ENCODE measurements at places on chromosomes 2 and 18. TPM values are rescaled to one million over a fixed set of nuclear protein-coding genes. Genes with fewer than 3 reads are reported as not detected.
A peak's percentile ranks its signal among the peaks of the same experiment; 100 is the strongest.

Gene GATA6
- 14.6 TPM for total RNA-seq

Gene CSRNP3
- total RNA-seq: not detected

Gene ITGA6
- total RNA-seq: 174 TPM

Gene C2orf78
- not detected for total RNA-seq

Gene SLC11A1
- not detected for total RNA-seq

Gene BMP10
- not detected for total RNA-seq

Gene SERPINB12
- not detected for total RNA-seq

DNA sequence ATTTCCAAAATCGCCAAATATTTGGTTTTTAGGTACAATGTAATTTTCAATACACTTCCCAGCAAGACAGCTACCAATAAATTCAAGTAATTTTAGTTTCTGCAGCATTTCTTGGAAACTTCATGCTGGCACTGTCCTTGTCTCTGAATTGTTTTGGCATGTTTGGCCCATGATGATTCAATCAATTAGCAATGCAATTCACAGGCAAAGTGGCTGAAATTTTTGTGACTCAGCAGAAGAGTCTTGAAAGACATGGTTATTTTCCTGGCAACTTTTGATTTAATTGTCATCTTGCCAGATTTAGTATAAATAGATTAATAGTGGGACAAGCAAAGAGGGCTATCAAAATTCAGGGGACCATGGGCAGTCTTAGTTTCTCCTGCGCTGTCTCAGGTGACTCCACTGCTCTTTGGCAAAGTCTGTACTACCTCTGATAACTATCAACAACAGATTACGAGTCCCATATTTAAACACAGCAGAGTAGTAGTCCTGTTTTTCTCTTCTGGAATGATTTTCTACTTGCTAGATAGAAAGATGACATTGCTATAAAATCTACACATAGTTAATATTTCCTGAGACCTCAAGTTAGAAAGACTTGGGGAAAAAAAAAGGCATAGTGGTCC lies 88.9 kb upstream of the CYP26B1 start:
- peak; percentile 76 for DNase-seq

- DNase-seq: no peak
These were observed 173.9 kb upstream of the ARL4C start for GRCh38 chr2:234670806-234671205.

GRCh38 chr2:69914164-69914949 lies 552 bp upstream of the MXD1 start:
- DNase-seq: peak; percentile 100

GRCh38 chr2:84373866-84374265 lies 85.2 kb downstream of the SUCLG1 start:
- DNase-seq: no peak

- no peak for DNase-seq
These were observed 88.7 kb downstream of the ADAM23 start for GRCh38 chr2:206531996-206532543.

- no peak for DNase-seq
These were observed 120.1 kb downstream of the CYP26B1 start for GRCh38 chr2:72027426-72028161.

DNA sequence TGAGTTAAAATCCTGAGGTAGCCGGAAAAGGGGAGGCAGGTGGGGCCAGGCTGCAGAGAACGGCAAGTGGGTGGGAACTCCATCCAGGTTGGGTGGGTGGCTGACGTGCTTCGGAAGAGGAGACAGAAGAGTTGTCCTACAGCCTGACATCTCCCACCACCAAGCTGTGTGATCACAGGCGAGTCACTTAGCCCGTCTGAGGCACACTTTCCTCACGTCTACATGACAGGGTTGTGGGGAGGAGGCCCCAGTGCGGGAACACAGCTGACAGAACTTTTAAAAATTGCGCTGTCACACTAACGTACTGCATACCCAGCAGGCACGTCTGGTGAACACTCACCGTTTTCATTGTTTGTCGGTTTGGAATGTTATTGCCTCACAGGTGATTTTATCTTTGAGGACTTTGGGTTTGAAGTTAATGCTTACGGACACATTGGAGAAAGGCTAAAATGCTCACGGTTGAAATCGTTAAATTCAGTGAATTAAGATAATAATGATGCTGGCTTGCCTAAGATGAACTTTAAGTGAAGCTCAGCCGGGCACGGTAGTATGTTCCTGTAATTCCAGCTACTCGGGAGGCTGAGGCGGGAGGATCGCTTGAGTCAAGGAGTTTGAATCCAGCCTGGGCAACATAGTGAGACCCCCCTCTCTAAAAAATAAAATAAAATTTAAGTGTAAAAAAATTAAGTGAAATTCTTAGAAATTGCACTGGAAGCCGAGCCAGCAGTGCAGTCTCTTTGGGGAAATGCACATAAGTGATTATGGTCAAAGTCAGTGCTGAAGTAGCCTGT lies 8.9 kb downstream of the EMILIN2 start:
- DNase-seq: no peak

GRCh38 chr2:183057333-183057985 lies 19.2 kb upstream of the NCKAP1 start:
- no peak for DNase-seq

DNA sequence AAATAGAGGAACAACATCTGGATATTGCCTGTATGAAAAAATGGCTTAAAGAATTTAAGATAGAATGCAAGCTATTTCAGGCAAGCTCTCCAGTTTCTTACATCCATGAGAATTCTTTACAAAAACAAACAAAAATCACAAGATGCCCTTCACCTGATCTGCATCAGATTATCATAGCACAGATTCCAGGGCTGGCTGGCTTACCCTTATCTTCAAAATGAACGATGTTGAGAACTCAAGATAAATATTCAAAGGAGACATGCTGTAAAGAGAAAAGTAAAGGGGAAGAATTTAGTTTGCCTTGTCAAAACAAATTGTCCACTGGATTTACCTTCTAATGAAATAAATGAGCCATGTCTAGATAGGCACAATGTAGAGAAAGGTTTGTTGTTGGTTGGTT lies 18.7 kb upstream of the SLC40A1 start:
- no peak for DNase-seq

GRCh38 chr2:181755181-181755580 lies 74.9 kb upstream of the NEUROD1 start:
- no peak for DNase-seq

GRCh38 chr2:239495791-239496233 lies 95.0 kb upstream of the HDAC4 start:
- DNase-seq: no peak

DNA sequence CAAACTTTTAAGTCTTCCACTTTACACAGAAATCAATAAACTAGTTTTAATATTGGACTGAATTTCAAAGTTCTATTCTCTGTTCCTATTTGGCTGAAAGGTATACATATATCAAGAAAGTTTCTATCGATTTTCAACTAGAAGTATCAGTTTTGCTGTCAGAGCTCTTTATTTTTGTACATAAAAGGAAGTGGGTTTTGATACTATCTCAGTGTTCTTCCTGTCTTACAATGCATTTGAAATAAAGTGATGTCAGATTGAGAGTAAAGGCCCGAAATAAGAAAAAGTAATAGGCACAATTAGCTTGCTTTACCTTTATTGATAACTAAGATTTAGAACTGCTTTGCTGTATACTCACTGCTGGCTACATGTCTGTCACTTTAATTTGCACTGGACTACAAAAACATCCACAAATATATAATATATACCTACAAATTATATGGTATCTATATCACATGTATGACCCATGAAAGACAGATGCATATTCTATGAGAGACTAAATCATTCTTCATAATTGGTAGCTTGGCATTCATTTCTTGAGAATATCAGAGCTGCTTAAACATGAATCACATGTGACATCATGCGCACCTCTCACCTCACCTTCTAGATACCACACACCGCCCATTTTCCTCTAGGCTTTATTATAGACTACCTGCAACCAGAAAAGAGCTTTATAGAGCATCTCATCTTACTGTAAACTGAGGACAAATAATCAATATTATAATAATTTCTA lies 83.6 kb downstream of the ASXL2 start:
- peak; percentile 44 for DNase-seq

DNA sequence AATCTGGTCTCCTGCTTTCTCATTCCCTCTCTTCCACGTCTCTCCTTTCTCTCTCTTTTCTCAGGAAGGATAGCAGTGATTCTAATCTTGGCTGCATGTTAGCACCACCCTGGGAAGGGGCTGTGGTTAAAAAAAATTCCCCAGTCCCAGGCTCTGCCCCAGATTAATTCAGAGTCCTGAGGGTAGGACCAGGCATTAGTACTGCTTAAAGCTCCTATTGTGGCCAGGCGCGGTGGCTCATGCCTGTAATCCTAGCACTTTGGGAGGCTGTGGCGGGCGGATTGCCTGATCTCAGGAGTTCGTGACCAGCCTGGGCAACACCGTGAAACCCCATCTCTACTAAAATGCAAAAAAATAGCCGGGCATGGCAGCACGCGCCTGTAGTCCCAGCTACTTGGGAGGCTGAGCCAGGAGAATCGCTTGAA lies 35.4 kb upstream of the EML4 start:
- no peak for DNase-seq

DNA sequence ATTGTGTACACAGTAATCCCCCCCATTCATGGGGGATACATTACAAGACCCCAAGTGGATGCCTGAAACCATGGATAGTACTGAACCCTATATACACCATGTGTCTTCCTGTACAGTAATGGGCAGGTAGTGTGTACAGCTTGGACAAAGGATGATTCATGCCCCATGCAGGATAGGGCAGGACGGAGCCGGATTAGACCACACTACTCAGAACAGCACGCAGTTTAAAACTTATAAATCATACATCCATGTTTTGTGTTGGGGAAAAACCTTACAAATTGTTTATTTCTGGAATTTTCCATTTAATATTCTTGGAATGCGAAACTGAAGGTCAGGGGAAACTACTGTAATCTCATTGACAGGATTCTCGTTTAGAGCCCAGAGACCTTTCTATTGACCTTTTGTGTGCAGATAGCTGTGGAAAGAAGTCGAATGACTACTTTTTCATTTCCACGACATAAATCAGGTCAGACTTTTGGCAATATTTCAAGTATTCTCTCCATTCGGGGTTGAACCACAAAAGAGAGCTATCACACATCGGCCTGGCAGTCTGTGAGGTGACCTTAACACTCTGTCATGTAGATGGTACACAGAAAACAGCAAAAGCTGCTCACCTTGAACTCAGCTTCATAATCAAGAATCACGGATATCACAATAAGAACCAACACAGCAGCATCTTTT lies 9.9 kb upstream of the YPEL5 start:
- peak; percentile 37 for DNase-seq

GRCh38 chr2:43360137-43360536 lies 133.7 kb upstream of the ZFP36L2 start:
- no peak for DNase-seq

DNA sequence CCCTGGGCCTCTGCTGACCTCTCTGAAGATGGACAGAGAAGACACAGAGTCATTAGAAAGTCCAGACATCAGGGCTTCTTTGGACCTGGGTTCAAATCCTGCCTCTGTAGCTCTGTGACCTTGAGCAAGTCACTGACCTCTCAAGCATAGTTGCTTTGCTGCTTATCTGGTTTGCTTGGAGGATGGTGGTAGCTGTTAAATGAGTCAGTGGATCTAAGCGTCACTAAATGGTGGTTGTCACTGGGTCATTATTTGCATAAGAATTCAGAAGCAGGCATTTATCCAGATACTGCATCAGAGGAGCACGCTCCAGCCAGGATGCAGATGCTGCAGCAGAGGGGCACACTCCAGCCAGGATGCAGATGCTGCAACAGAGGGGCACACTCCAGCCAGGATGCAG lies 229.2 kb downstream of the GLI2 start:
- no peak for DNase-seq

DNA sequence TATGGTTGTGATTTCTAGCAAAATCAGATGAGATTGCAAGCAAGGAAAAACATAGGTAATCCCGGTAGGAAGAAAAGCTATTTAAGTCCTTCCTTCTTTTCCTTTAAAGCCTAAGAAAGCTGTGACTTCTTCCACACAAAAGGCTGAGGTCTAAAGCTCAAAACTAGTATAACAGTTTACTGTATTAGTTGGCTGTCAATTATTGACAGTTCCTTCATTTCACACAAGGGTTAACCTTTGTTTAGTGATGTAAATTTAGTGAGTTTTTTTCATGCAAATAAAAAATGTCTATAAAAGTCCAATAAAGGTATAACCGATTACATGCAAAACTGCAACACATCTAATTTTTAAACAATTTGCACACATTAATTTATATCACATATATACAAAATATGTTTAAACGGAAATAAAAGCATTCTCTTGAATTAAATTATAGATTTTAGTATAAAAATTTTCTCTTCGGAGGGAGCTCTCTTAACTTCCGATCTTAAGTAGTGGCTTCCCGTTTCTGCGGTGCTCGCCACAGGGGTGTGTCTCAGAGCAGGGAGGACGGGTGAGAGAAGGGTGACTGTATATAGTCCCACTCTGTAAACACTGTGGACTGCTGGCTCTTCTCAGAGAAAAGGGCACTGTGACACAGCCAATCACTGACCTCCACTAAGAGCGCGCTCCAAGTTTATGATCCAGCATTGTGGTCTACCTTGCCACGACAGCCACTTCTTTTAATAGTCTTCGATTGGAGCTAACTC lies 33.4 kb downstream of the TTR start:
- DNase-seq: no peak

- DNase-seq: no peak
These were observed 555.5 kb downstream of the PIK3C3 start for GRCh38 chr18:42510540-42510939.

GRCh38 chr2:65316072-65316471 lies 88.4 kb downstream of the ACTR2 start:
- DNase-seq: no peak

DNA sequence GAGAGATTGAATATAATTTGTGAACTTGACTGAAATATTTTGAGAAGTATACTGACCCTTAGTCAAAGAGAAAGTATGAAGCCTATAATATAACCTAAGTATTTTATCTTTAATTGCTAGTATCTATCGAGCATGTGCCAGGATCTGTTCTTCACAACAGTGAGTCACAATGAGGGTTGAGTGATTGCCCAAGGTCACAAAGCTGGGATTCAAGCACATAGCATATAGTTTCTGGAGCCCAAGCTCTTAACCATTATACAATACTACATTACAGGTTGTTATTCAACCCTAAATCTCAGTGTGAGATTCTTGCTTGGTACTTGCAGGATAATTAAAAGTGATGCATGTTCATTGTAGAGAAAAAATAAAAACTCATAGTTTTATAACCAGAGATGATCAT lies 97.2 kb downstream of the RAB3GAP1 start:
- DNase-seq: peak; percentile 10
